ENCODE measurements at places on chromosomes 4 and X.

GRCh38 chrX:123481913-123482851 lies 250.7 kb downstream of the THOC2 start:
- DNase-seq = no peak

- DNase-seq = no peak
Measured at GRCh38 chr4:164115236-164115635, 620.7 kb downstream of the TMA16 start.

DNA sequence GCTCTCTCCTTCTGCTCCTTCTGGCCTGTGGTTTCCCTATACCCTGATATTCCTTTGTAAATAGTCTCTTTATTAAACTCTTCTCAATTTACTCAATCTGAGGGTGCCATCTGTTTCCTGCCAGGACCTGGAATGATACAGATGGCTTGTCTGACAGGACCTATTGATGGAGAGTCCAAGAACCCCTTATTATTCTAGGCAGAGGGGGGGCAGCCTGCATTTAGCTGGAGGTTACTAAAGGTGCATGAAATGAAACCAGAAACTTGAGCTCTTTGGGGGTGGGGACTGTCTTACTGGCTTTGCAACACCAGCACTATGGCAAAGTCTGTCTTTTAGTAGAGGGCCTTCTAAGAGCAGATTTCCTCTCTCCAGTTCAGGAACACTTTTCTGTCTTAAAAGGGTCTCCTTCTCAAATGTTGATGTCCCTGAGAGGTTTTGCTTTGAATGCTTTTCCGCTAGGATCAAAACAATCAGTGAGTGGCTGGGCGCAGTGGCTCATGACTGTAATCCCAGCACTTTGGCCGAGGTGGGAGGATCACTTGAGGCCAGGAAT lies 162.5 kb upstream of the MED14 start:
- no peak for DNase-seq

DNA sequence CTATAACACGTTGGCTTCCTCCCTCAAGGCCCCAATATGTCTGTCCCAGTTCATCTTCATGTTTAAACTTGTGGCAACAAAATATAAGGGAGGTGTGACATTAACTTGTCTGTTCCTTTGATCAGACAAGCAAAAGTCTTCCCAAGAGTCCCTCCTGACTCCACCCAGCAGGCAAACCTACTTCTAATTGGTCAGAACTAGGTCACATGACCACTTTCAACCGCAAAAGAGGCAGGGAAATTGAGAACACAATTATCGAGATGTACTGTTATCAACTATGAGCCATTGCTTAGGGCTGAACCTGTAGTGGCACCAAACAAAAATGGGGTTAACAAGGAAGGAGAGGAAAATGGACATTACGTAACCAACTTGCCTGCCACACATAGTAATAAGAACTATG lies 246.8 kb upstream of the TET2 start:
- no peak for DNase-seq

DNA sequence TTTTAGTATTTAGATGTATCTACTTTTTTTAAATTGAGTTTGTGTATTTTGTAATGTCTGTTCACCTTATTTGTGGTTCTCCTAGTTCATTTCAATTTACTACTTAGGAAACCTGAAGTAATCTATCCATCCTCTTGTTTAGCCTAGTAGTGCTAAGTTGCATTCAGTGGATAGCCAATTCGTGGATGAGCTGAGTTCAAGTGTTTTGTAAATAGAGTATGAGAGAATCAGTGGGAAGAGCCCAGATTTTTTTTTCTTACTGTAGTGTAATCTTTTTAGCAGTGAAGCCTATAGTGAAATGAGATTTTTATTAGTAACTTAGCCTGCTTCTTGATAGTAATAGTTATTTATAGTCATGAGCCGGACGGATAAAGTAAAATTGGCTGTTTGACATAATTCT lies 21.7 kb downstream of the STAG2 start:
- DNase-seq = no peak

GRCh38 chr4:55075823-55076716 lies 49.3 kb downstream of the KDR start:
- DNase-seq = no peak

DNA sequence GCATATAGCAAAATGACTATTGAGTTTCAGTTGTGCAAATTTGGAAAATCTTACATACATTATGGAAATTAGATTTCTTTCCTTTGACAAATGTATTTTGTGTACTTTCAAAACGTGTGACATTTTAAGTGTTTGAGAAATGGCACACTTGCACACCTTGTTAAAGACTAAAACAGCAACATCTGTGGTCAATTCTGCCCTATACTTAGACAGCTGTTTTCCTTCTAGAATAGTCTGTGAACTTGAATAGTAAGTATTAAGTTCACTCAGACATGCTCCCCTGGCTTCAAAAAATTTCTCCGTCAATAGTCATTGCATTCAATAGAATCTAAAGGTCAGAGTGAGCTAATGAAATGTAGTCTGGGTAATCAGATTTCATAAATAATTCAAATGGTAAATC lies 21.7 kb upstream of the TBC1D9 start:
- DNase-seq = no peak

DNA sequence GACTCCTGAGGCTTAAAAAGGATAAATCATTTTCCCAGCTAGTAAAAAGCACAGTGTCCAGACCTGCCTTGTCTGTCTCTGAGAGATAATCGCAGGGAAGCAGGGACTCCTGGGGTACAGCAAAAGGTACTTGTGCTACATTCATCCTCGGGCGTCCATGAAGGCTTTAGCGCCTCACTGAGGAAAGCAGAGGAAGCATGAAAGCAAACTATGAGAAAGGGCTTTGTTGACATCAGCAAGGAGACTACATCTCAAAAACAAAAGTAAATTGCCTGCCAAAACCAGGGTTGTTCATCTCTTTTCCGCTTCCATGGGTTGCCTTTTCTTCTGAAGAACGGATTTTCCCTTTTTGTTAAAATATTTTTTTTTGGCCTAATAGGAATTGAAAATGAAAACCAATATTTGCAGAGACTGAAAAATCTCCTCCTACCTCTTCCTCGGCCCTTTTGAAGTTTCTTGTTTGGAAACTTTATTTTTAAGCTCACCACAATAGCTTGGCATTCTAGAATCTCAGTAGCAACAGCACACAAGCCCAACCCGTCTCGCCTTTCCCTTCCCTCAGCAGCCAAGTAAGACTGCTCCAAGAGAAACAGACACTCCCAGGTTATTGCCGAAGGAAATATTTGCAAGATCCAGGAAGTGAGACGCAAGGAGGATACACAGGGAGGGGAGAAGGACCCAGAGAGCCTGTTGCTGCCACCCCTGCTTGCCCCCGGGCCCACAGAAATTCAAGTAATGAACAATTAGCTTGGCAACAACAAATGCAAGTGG lies 148.3 kb upstream of the DGKK start:
- no peak for DNase-seq

GRCh38 chr4:24015782-24016181 lies 125.9 kb upstream of the PPARGC1A start:
- DNase-seq = no peak
